Anterior cingulate cortex (tissue), 58 donors: ENCODE measurements at places on chromosomes 7 and 10.

DNA sequence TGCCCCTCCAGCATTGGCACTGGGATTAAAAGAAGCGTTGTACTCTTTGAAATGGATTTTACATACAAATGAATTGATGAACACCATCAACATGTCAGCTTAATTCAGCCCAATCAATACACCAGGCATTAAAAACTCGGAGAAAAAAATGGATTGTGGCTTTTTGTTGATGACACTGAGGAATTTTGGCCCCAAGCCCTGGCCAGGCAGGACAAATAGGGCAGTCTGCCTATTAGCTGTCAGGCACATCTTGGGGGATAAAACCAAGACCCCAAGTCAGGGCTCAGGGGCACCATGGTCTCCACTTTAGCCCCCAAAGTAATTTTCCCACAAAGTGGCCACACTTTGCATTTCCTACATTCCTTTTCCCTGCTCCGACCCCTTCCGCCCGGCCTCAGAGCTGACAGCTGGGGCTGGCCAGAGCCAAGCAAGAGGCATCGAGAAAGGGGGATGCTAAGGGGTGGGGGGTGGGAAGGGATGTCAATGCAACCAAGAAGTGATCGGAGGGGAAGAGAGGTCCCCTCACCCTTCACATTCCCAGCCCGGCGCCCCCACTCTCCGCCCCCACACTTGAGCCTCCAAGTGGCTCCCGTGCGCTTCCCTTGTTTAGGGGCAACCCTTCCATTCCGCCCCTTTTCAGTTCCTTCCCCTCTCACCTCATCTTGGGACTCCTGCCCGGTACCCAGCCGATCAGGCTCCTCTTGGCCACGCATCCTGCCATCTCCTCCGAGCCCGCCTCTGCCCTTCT, 711 bp downstream of the HIP1 start:
- no peak for DNase-seq

GRCh38 chr10:3082290-3082689, 14.9 kb downstream of the PFKP start:
- no peak for DNase-seq

- no peak for DNase-seq
These were observed 84.7 kb downstream of the MAPK8 start for GRCh38 chr10:48390933-48391845.

DNA sequence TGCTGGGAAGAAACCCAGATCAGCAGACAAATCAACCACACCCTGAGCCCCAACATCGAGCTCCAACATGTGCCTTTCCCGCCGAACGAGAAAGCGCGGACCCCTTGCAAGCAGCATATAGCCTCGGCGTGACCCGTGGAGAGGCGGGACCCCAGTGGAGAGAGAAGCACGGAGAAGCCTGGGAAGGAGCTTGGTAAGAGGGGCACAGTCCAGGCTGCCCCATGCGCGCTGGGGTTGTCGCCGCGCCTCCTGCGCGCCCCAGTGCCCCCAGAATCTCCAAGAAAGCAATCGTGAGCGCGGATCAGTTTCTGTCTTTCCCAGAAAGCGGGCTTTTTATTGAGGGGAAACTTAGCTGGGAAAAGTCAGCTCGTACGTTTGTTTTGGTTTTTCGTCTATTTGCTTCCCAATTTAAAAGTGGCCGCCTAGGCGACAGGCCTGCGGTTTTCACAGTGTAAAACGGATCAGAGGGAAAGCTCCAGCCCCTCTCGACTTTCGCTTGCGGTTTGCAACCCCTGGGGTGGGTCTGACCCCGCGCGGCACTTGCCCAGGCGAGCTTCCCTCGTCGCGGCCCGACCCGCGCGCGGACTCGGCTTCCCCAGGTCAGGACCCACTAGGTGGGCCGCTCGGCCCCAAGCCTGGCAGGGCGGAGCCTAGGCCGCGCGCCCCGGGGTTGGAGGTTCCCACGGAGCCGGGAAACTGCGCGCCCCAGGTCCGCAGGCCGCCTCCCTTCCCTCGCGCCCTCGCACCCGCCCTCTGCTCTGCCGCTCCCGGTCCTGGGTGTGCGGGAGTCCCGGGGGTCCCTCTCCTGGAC, 31.1 kb downstream of the SKIDA1 start:
- no peak for DNase-seq

GRCh38 chr7:14899030-14899429, 3.5 kb downstream of the DGKB start:
- DNase-seq: no peak

DNA sequence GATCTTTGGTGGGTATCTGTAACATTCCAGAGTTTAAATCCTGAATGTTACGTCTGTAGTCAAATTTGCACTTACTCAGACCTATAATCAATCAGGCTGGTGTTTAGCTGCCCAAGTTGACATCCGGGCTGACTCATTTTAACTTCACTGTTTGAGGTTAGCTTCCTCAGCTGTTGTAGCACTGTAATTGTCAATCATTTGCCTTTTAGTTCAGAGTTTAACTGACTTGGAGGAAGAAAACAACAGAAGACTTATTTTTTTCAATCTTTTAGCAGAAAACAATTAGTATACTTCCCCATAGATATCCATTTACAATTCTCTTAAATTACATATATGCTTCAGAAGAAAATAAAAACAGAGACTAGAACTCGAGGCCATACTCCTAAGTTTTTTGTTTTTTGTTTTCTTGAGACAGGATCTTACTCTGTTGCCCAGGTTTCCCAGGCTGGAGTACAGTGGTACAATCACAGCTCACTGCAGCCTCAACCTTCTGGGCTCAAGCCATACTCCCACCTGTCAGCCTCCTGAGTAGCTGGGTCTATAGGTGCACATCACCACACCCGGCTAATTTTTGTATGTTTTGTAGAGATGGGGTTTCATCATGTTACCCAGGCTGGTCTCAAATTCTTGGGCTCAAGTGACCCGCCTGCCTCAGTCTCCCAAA, 38.5 kb upstream of the LRRC17 start:
- no peak for DNase-seq

- no peak for DNase-seq
These were observed 15.3 kb downstream of the MKLN1 start for GRCh38 chr7:131342864-131343442.

DNA sequence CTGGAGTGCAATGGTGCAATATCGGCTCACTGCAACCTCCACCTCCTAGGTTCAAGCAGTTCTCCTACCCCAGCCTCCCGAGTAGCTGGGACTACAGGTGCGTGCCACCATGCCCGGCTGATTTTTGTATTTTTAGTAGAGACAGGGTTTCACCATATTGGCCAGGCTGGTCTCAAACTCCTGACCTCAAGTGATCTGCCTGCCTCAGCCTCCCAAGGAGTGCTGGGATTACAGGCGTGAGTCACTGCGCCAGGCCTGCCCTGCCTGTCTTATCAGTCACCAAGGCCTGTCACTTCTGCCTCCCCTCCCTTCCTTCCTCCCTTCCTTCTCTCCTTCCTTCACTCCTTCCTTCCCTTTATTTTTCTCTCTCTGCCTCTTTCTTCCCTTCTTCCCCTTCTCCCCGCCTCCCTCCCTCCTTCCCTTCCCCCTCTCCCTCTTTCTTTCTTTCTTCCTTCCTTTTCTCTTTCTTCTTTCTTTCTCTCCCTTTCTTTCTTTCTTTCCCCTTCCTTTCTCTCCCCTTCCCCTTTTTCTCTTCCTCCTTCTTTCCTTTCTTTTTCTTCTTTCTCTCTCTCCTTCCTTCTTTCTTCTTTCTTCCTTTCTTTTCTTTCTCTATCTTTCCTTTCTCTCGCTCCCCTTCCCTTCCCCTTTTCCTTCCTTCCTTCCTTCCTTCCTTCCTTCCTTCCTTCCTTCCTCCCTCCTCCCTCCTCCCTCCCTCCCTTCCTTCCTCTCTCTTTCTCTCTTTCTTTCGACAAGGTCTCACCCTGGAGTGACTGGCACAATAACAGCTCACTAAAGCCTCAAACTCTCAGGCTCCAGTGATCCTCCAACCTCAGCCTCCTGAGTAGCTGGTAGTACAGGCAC, 3.1 kb upstream of the ST7 start:
- DNase-seq: no peak

DNA sequence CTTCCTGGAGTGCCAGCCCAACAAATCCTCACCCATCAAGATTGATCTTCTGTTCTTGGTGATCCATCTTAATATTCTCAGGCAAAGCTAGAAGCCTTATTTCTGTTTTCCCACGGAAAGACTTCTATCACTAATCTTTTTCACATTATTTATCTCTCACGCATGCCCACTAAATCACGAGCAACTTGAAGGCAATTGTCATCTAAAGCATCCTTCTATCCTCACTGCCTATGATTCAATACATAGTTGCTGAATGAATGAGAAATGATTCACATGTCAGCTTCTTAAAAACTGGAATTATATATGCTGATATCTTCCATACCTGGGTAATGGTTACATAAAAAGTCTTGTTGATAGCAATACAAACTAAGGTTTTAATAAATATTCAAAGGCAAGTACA, 12.6 kb upstream of the COL1A2 start:
- no peak for DNase-seq

DNA sequence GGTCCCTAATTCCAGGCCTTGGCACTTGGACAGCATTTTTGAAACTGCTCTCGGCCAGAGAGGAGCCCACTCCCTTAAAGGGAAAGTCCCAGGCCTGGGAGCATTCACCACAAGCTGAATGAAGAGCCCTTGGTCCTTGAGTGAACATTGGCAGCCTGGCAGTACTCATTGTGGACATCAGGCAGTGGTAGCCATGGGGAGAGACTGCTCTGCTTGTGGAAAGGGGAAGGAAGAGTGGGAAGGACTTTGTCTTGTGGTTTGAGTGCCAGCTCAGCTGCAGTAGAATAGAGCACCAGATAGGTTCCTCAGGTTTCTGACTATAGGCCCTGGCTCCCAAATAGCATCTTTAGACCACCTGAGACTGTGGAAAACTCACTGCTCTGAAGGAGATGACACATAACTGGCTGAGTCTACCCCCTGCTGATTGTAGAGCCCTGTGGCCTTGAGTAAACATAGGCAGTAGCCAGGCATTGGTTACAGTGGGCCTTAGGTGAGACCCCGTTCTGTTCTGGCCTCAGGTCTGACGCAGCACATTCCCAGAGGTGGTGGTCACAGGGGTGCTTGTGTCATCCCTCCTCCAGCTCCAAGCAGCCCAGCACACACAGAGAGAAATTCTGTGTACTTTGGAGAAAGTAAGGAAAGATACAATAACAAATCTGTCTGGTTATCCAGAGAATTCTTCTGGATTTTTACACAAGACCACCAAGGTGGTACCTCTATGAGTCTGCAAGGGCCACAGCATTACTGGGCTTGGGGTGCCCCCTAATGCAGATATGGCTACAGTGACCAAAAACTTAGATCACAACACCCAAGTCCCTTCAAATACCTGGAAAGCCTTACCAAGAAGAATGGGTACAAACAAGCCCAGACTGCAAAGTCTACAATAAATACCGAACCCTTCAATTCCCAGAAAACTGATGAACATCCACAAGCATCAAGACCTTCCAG, 153.8 kb downstream of the GNAI1 start:
- no peak for DNase-seq

DNA sequence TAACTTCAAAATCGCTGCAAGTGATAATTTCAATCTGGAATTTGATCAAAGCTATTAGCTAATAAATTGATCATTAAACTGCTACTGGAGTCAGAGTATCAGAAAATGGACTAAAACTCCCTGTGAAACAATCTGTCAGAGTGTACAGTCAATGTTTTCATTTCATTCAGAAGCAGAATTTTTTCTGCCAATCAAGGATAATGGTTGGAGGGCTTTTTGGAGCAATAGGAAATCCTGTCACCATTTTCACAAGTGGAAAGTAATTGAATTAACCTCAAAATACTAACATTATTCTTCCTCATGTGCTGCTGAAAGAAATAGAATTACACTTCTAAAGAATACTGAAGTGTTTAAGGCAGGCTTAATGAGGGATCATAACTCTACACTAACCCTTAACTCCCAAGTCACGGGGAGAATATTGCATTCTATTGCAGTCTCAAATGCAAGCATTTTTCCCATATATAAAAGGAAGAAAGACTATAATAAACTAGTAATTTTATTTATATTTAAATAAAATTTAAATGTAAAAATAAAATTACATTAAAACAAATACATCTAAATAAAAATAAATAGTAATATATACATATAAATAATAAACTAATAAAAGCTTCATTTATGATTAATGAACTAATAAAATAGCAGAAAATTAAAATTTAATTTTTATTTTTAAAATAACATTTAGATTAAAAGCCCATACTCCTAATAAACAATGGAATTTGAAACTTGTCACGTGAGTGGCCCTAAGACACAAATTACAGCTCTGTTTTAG, 67.1 kb downstream of the SEMA3E start:
- DNase-seq: no peak

GRCh38 chr10:131926253-131926652, 25.4 kb downstream of the PPP2R2D start:
- no peak for DNase-seq

DNA sequence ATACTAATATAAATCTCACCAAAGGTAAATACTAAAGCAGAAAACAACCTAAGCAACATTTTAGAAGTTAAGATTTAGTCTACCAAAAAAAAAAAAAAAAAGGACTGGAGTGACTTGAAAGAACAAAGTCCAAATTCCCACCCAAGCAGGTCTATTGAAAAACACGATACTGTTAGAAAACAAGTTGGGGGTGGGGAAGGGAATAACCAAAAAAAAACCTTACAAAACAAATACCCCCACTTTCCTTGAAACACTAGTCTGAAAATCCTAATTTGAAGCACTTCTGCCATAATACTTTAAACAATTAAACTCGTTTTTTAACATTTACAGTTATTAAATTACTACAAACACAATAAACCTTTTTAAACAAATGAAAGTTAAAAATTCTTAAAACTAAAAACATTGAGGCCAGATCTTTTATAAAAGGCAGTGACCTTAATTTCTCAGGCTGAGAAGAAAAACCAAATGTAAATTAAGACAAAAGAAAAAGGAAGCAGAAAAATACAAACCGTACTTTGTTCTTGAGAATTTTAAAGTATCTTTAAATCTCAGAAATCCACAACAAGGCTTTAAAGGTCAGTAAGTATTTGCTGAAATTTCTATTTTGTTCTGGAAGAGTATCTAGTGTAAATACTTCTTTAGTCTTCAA, 135.1 kb downstream of the NRBF2 start:
- no peak for DNase-seq

- no peak for DNase-seq
These were observed 193.2 kb downstream of the LRMDA start for GRCh38 chr10:75624638-75625037.

GRCh38 chr10:111208951-111209350, 132.1 kb downstream of the ADRA2A start:
- DNase-seq: no peak
